Activated CD8-positive, alpha-beta memory T cell treated with anti-CD3 and anti-CD28 coated beads for 48 hours (primary cell): ENCODE measurements at places on chromosomes 3 and 15.

DNA sequence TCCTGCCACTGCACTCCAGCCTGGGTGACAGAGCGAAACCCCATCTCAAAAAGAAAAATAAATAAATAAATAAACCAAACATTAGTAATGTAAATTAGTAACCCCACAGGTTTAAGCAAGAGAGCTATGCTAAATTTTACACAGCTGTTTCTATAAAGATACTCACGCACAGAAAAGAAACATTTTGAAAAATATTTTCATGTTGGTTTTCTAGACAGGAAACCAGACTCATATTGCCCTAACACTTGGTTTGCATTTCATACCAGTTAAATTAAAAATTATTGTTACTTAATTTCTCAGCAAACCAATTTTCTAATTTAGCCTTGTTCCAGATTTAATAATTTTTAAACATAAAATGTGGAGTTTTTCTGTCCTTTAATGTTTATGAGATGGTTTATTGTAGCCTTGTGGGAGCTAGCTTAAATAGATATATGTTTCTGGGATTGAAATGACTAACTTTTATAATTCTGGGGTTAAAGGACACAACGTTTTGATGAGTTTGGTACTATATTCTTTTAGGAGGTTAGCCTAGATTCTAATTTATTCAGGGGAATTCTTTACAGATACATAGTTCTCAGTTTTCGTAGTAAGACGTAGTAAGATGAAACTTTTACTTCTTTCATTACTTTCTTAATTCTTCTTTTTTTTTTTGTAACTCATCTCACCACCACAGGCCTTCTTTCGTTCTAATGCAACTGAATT lies 42.6 kb upstream of the SLC4A7 start:
- no peak for DNase-seq

DNA sequence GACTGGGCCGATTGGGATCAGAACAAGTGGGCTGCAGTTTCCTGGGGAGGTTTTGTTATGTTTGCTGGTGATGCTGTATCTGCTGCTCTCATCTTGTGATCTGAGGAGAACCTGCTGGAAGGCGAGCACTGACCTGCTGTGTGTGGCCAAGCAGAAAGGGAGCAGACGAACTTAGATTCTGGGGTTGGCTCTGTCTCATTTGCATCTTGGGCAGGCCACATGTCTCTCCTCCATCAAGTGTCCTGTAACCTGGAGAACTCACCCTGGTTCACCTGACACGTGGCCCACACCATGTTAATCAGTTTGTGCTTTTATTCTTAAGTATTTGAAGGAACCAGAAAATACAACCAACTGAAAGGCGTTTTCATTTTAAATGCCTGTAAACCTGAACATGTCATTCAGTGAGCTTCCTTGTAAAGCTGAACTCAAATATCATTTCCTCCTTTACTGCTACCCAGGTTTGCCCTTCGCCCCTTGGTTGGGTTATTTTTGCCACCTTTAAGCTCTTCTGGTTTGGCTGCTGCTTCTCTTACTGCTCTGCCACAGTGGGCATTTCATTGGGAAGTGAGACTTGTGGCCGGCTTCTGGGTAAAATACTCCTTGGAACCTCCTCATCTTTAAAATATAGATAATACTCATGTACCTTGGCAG lies 33.5 kb upstream of the TRAK1 start:
- DNase-seq, result no peak

- DNase-seq, result no peak
These were observed 6.0 kb downstream of the MINDY2 start for GRCh38 chr15:58777107-58777506.

DNA sequence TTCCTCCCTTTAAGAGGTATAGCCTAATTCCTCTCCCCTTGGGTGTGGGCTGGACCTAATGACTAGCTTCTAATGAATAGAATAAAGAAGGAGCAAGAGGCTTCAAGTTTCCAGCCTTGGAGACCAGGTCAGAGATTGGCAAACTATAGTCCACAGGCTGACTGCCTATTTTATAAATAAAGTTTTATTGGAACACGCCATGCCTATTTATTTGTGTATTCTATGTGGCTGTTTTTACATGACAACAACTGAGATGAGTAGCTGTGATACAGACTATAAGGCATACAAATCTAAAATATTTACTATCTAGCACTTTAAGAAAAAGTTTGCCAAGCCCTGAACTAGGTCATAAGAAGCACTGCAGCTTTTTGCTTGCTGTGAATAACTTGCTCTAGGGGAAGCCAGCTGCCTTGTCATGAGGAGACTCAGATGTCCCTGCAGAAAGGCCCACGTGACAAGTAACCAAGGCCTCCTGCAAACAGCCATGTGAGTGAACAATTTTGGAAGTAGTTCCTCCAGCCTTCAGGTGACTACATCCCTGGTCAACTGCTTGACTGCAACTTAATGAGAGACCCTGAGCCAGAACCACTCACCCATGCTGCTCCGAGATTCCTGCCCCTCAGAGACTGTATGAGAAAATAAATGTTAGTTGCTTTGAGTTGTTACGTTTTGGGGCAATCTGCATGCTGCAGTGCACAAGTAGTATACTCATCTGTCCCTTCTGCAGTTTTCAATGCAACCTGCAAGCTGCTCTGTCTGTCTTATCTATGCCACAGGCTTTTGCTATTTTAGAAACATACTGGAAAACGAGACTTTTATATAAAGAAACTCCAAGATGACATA lies 21.1 kb upstream of the MAP3K13 start:
- no peak for DNase-seq

DNA sequence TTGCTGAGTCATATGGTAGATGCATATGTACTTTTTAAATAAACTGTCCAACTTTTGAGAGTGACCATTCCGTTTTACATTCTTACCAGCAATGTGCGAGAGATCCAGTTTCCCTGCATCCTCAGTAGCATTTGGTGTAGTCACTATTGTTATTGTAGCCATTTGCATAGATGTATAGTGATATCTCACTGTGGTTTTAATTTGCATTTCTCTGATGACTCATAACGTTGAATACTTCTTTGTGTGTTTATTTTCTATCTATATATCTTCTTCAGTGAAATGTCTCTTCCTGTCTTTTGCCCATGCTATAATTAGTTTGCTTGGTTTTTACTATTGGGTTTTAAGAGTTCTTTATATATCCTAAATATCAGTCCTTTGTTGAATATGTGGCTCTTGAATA lies 255.7 kb upstream of the GRM7 start:
- DNase-seq, result no peak

- DNase-seq, result no peak
These were observed 264.3 kb downstream of the LRTM1 start for GRCh38 chr3:54663501-54664011.

DNA sequence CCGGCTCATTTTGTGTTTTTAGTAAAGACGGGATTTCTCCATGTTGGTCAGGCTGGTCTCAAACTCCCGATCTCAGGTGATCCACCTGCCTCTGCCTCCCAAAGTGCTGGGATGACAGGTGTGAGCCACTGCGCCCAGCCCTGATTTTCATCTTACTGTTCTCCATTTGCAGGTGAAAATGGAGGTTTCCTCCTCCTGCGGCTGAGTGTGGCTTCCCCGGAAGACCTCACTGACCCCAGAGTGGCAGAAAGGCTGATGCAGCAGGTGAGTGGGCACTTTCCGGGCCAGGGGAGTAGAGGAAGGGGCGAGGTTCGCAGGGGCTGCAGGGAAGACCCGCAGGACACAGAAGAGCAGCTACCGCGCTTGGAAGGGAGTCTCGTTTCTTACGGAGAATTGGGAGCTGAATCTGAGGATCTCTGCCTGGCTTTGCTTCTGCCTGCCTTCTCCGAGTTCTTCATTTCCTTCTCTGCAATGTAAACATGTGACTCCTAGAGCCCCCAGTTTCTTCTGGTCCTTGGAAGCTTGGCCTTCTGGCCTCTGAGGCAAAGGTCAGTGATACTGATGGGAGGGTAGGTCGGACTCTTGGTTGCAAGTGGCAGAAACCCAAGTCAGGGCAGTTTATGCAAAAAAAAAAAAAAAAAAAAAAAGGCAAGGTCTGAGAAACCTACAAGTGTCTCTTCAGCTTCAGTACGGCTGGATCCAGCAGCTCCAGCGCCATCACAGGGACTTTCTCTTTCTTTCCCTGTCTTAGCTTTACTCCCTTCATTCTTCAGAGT lies 8.9 kb downstream of the MUC20 start:
- DNase-seq, result no peak

DNA sequence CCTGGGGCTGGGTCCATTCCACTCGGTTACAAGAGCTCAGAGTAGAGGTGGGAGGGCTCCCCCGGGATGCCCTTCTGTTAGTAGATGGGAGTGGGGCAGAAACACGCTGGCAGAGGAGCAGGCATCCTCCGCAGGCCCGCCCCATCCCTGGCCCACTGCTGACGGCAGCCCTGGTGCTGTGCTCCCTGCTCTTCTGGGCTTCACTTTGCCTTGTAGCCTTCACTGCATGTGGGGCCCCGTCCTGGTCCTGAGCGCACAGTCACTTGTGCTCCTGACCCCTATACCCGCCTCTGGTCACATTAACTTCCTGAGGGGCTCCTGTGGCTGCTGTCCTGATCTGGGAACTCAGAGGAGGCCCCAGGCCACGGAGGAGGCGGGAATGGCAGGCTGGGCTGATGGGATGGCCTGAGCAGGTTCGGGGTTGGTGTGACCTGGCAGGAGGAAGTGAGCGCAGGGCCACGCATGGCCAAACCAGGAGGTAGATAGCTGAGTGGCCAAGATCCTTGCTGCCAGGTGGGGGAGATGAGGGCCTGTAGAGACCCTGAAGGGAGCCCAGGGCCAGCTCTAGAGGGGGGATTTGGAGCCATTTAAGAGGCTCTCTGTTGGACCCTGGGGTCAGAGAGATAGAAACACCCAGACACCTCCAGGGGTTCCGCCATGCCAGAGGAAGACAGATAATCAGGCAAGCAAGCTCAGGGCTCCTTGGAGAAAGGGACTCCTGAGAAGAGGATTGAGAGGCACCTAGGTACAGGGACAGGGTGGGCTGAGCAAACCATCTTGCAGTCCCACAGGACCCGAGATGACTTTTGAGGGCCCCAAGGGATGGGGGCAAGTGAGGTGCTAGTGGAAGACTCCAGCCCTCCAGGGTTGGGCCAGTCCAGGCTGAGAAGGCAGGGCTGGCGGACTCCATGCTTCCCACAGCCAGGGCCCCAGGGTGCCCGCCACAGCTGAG lies 92.2 kb upstream of the PRR23E start:
- no peak for DNase-seq
